Dermis blood vessel endothelial cell (primary cell): ENCODE measurements at places on chromosomes 12 and 14. TPM values are rescaled to one million over a fixed set of nuclear protein-coding genes. Genes with fewer than 3 reads are reported as not detected.

GRCh38 chr12:68959891-68960464 lies 27.0 kb upstream of the CPM start:
- no peak for DNase-seq

The CFL2 gene
- 44.9 and 135 TPM in 2 replicates for total RNA-seq

The B3GNT4 gene
- total RNA-seq = 0.17 TPM in 1 of 2 replicates, not detected in the other

The TMEM30B gene
- total RNA-seq = 0.33 and 0.34 TPM in 2 replicates

DNA sequence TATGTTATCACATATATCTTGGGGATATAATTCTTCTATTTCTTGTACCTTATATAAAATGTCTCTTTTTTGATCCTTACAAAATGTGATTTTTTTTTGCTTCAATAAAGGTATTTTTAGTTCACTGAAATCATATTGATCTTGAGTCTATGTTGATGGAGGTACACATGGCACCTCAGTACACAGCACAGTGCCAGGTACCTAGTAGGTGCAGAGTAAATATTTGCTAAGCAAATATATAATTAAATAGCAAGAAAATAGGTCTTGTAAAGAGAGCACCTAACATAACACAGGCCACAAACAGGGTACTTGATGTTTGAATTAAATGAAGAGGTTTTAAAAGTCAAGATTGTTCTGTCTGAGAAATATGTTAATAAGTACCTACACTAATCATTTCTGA lies 69.7 kb downstream of the CIT start:
- no peak for DNase-seq

GRCh38 chr12:70121562-70121961 lies 121.7 kb upstream of the CNOT2 start:
- no peak for DNase-seq

DNA sequence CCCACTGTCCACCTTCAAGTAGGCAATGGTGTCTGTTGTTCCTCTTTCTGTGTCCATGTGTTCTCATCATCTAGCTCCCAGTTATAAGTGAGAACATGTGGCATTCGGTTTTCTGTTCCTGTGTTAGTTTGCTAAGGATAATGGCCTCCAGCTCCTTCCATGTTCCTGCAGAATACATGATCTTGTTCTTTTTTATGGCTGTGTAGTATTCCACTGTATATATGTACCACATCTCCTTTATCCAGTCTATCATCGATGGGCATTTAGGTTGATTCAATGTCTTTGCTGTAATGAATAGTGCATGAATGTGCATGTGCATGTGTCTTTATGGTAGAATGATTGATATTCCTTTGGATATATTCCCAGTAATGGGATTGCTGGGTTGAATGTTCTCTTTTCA lies 123.3 kb upstream of the LHX5 start:
- no peak for DNase-seq

The TPPP2 gene
- total RNA-seq = not detected in 2 replicates

The KLRB1 gene
- total RNA-seq = not detected in 2 replicates

The ACOT6 gene
- not detected in 2 replicates for total RNA-seq

DNA sequence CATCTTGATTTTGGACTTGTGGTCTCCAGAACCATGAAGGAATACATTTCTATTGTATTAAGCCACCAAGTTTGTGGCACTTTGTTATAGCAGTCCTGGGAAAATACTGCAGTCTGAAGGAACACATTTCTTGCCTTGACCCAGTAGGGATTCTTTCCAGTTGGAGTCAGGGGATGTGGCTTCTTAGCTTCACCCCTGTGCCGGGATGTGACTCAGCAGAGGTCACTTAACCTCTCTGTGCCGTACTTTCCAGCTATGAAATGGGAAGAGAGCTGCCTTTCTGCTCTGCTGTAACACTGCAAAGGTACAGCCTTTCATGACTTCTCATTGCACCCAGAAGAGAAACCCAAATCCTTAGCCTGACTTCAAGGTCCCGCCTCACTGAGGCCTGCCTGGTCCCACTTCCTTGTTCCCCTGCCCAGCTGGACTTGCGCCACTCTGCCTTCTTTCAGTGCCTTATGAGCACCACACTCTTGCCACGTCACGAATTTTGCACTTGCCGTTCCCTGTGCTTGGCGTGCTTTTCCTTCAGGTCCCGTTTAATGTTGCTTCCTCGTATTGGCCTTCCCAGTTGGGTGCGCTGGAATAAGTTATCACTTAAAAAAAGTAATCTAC lies 24.2 kb downstream of the CHST11 start:
- DNase-seq = peak; percentile 84

DNA sequence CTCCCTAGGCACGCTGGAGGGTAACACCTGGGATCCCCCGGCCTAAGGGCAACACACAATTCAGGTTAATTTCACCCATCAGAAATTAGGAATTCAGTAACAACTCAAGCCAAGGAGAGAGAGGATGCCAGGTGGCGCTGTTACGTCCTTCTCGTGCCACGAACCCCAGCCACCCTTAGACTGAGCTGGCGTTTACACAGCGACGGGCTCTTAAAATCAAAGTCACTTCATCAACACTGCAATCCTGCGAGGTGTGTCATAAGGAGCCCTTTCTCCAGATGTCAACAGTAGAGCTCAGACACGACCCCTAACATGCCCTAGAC lies 110.6 kb upstream of the TMEM132D start:
- DNase-seq = no peak

DNA sequence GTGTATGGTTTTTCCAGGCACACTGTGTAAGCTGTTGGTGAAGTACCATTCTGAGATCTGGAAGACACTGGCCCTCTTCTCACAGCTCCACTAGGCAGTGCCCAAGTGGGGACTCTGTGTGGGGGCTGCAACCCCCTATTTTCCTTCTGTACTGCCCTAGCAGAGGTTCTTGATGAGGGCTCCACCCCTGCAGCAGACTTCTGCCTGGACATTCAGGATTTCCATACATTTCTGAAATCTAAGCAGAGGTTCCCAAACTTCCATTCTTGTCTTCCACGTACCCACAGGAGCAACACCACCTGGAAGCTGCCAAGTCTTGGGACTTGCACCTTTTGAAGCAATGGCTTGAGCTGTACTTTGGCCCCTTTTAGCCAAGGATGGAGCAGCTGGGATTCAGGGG lies 85.2 kb upstream of the PRMT8 start:
- DNase-seq = no peak

DNA sequence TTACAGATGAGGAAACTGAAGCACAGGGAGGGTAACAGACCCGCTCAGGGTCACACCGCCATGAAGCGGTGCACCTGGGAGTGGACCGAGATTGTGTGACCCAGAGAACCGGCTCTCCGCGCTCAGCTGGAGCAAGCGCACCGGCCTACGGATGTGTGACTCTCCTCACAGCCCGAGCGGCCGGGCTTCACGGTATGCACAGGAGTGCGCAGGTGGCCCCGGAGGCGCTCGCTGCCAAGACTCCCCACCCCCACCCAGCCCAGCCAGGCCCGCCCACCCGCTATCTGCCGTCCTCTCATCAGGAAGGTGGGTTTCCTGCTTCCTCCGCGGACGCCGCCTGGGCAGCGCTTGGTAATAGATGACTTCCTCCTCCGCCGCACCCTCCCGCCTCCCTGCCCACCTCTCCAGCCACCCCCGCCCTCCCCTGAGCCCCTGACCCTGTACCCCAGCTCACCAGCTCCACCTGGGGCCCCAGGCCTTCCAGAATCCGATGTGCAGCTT lies 110.7 kb downstream of the NCOR2 start:
- peak; percentile 43 for DNase-seq

The SDR9C7 gene
- total RNA-seq = not detected in 2 replicates

- DNase-seq = no peak
Observed at GRCh38 chr12:66397574-66398290, 95.4 kb downstream of the HELB start.

The PLA2G1B gene
- not detected in 2 replicates for total RNA-seq

DNA sequence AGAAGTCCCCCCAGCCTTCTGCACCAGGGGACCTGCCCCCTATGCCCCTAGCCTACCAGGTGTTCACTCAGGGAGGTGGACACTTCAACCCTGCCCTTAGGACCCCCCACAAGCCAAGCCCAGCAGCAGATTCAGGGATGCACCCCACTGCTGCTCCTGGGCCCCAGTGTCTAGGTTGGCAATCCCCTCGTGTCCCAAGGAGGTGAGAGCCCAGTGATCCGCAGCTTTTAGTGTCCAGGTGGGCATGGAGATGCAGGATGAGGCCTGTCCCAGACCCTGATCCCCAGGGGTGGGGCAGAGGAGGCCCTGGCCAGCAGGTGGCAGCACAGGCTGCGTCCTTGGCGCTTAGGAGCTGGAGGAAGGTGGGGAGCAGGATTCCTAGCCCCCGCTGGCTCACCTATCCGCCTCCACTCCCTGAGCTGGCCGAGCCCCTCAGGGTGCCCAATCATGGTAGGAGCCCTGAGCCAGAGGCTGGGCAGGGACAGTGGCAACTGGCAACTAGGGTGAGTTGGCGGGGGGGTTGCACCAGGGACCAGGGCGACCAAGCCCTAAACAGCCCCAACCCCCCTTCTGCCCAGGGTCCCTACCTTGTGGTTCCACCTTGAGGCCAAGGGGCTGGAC lies 4.1 kb downstream of the CKB start:
- DNase-seq = peak; percentile 69

The KERA gene
- not detected in 2 replicates for total RNA-seq

GRCh38 chr12:32714772-32715171 lies 35.7 kb downstream of the DNM1L start:
- no peak for DNase-seq

The ETV6 gene
- 9.9 and 16.1 TPM in 2 replicates for total RNA-seq

- no peak for DNase-seq
Observed at GRCh38 chr12:67539946-67540345, 108.6 kb upstream of the DYRK2 start.

DNA sequence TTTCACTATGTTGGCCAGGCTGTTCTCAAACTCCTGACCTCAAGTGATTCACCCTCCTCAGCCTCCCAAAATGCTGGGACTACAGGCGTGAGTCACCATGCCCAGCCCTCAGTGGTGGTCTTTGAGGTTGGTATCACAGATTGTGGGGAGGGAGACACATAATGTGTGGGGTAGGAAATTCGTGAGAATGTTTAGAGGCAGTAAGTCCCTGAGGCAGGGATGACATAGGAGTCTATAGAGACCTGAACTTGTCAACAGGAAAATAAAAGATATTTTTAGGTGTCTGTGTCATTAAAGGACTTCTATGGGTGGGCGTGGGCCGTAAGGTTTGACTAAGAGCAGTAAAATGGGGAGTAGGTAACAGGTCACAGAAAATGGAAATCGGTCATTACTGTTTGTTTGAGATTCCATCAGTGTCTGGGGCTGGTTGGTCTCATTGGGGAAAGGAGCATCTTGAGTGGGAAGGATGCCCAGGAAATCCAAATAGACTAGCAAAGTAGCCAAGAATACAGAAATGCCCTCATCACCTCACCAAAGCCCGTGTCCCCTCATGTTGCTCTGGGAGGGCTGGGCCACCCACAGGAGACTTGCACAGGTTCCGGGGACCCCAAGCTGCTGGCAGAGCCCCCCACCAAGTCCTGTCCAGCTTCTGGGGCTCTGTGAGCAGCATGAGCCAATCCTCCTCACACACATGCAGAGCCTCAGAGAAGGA lies 63.6 kb upstream of the BCL2L14 start:
- no peak for DNase-seq

GRCh38 chr12:7961395-7962178 lies 25.6 kb upstream of the SLC2A3 start:
- DNase-seq = no peak
